Activated gamma-delta T cell (primary cell): ENCODE measurements at places on chromosomes 2 and 18.

- DNase-seq = no peak
Measured at GRCh38 chr2:206154197-206154596, 5.0 kb downstream of the NDUFS1 start.

DNA sequence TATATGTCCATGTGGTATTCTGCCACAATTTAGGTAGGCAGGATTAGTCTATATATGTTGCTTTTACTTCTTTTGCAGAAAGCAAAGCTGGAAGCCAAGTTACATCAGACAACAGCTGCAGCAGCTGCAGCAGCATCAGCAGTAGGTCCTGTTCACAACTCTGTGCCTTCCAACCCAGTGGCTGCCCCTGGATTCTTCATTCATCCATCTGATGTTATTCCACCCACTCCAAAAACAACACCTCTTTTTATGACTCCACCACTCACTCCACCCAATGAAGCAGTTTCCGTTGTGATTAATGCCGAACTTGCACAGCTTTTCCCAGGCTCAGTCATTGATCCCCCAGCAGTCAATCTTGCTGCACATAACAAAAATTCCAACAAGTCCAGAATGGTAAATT is 107.6 kb downstream of the BIRC6 start:
- no peak for DNase-seq

GRCh38 chr2:110173523-110173922 is 31.3 kb downstream of the NPHP1 start:
- DNase-seq = no peak

- DNase-seq = no peak
Measured at GRCh38 chr18:23972453-23972852, 42.1 kb upstream of the TTC39C start.

DNA sequence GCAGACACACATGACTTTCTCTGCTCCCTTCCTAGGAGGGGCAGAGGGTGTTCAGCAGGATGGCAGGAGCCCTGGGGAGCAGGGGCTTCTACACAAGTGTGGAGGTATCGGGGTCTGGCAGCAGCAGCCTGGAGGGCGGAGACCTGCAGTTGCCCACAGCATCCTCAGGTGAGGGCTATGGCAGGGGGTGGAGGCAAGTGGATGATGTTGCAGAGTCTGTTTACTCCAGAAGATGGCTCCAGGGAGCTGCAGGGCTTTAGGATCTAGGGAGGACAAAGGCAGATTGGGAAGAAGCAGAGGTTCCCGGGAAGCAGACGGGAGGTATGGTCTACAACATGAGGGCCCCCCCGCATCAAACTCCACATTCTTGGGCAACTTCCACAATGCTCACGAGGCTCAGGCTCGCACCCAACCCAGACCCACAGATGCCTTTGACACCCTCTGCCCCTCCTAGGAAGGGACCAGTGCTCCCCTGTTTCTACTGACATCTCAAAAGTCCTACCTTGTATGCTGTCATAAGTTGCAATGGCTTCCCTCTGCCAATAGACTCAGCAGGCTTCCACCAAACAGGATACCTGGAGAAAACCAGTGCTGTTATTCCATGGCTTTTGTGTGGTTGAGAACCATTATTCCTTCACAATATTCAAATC is 12.0 kb upstream of the ATP6V1C2 start:
- no peak for DNase-seq

DNA sequence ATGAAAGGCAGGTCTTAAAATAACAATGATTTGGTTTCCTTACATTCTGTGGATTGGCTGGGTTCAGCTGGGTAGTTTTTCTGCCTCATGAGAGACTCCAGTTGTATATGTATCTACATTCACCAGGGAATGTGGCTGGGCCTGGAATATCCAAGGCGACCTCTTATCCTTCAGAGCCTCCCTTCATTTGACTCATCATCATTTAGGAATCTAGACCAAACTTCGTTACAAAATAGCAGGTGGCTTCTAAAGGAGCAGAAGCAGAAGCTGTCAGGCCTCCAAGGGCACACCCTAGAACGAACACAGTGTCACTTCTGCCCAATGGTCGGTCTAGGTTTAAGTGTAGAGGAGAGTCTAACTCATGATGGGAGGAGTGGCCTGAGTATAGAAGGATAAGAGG is 204.2 kb downstream of the EN1 start:
- DNase-seq = no peak

- DNase-seq = no peak
Measured at GRCh38 chr2:152421521-152422370, 86.8 kb downstream of the FMNL2 start.

DNA sequence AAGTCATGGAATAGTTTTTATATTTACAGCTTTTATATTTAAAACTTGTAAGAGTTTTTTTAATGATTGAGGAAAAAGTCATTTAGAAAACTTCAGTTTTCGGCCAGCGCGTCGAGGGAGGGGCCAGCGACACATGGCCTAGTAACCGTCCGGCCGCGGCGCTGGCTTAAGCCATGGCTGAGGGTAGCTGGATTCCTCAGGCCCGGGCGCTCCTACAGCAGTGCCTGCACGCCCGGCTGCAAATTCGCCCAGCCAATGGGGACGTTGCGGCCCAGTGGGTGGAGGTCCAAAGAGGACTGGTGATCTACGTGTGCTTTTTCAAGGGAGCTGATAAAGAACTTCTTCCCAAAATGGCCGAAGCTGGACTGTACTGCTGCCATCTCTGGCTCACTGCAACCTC is 4.9 kb upstream of the KLHL41 start:
- DNase-seq = no peak

DNA sequence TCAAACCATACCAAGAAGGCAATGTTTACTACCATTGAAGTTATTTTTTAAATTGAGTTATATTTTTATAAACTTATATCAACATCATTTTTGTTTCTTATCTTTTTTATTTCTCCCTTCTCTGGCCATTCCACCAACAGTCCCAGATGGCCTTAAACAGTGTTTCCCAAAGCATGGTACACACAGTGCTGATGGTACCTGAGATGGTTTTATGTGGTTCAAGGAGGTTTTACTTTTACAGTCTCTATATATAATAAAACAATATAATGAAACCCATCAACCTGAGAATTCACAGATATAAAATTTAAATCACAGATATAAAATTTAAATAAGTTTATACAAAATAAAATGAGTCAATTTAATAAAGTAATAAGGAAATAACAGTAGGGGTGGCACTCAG is 65.1 kb upstream of the MSTN start:
- DNase-seq = no peak

- no peak for DNase-seq
Measured at GRCh38 chr2:140440815-140441214, 1660.6 kb upstream of the NXPH2 start.

GRCh38 chr2:23452853-23453420 is 68.0 kb downstream of the KLHL29 start:
- DNase-seq = no peak

GRCh38 chr2:101152272-101153076 is 1.3 kb upstream of the TBC1D8 start:
- no peak for DNase-seq

- no peak for DNase-seq
Measured at GRCh38 chr2:160157861-160158829, 41.9 kb downstream of the ITGB6 start.

DNA sequence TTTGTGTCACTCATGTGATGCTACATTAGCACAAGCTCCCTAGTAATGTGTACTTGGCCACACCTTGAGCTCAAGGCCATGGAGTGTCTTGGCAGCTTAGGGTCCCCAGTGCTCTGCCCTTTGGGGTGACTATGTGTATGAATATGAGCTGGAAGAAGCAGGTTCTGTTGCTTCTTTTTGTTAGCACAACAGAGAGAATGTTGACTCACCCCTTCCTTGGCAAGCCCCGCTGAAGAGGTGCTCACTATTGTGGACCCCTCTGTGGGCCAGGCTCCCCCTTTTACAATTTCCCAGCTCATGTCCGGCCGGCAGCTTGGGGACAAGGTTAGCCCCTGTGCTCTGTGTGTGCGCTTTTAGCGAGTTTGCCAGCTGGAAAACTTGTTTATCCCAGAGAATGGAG is 48.1 kb downstream of the DGKD start:
- DNase-seq = no peak

GRCh38 chr2:144572977-144573376 is 53.1 kb upstream of the ZEB2 start:
- DNase-seq = no peak

GRCh38 chr2:19874726-19875125 is 27.1 kb downstream of the TTC32 start:
- DNase-seq = no peak

- DNase-seq = no peak
Measured at GRCh38 chr2:69764286-69765095, 22.6 kb downstream of the ANXA4 start.

DNA sequence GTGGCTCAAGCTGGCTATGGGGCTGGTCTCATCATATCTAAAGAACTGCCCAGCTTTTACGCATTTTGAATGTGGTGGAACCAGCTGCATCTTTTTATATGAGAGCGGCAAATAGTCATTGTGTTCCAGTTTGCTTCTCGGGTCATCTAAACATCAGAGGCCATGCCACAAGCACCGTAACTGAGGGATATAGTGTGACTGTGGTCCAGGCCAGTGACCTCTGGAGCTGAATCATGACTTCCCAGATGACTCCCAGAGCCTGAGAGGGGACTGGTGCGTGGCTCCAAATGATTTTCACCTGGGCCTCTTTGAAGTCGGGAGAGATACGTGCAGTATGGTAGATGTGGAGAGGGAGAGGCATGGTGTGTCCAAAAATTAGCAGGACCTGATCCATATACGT is 271.0 kb downstream of the NEDD4L start:
- DNase-seq = no peak

- DNase-seq = no peak
Measured at GRCh38 chr2:178279636-178280035, 85.3 kb downstream of the OSBPL6 start.

DNA sequence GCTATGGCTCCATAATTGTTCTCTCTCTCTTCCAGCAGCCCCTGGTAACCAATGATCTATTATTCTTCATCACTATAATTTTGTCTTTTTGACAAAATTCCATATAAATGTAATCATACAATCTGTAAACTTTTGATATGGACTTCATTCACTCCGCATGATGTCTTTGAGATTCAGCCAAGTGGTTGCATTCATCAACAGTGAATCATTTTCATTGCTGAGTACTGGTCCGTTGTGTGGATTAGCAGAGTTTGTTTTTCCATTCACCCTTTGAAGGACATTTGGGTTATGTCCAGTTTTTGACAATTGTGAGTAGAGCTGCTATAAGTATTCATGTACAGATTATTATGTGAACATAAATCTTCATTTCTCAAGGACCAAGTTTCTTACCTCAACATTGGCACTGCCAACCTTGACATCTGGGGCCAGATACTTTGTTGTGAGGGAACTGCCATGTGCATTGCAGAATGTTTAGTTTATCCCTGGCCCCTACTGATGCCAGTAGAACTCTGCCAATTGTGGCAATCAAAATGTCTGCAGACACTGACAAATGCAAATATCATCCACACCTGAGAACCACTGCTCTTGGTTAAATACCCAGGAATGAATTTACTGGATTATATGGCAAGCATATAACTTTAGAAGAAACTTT is 48.4 kb upstream of the BCL2L11 start:
- no peak for DNase-seq

DNA sequence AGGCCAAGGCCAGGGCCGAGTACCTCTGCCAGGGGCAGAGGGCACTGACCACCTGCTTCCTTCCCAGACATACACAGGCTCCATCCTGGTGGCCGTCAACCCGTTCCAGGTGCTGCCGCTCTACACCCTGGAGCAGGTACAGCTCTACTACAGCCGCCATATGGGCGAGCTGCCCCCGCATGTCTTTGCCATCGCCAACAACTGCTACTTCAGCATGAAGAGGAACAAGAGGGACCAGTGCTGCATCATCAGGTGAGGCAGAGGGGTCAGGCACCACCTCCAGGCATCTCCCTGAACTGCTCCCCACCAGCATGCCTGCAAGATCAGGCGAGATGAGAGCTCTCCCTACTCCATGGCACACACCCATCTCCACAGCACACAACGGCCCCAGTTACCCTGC is 31.1 kb downstream of the MYO7B start:
- DNase-seq = no peak

- no peak for DNase-seq
Measured at GRCh38 chr2:182280118-182280517, 146.7 kb downstream of the PDE1A start.

GRCh38 chr2:8394569-8395359 is 287.1 kb upstream of the ID2 start:
- no peak for DNase-seq

GRCh38 chr18:58753976-58754375 is 82.7 kb downstream of the MALT1 start:
- DNase-seq = no peak

DNA sequence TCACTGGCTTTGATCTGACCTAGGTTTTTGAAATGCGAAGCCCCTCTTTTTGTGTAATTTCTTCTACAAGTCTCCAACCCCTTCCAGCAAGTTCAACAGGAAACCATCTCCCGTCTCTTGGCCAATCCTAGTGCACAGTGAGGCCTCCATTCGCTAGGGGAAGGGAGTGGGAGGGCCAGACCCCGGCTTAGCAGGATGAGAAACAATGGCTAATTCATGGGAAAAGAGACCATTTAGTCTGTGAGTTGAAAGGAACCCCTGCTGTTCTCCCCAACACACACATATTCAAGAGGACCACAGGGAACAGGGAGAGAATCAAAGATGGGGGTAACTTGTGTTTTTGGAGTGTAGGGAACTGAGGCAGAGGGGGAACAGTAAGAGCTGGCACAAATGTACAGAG is 83.0 kb downstream of the RTN4 start:
- DNase-seq = no peak

DNA sequence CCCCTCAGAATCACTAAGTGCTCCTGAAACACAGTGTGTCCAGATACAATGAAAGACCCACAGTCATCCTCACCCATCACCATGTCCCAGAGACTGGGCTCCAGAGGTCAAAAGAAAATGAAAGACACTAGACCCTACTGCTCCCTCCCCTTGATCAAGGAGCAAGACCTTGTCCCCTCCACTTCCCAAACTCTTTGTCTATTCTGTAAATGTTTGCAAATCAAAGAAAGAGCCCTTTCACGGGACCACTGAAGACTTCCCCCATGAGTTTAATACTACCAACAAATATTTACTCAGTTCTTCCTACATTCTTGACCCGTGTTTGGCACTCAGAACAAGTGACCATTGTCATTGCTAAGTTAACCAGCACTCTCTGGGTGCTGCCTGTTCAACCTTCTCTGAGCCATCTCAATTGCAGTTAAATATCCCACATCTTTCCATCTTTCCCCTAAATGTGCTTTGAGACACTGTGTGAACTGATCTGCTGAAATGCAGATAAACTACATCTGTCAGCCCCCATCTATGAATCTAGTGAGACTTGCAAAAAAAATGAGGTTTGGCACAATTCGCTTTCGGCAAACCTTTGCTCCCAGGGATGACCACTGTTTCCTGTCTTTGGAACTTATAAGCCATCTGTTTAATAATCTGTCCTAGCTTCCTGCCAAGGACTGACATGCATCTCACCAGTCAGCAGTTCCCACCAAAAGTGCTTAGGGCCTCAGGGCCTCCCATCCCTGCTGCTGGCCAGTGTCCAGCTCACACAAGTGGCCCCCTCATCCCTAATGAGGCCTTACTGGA is 170.3 kb downstream of the GFPT1 start:
- no peak for DNase-seq

GRCh38 chr2:171541202-171541887 is 19.1 kb downstream of the CYBRD1 start:
- no peak for DNase-seq
